ENCODE measurements at places on chromosomes 3 and 15.

- DNase-seq, result no peak
Observed at GRCh38 chr15:23869396-23869795, 182.3 kb upstream of the NDN start.

DNA sequence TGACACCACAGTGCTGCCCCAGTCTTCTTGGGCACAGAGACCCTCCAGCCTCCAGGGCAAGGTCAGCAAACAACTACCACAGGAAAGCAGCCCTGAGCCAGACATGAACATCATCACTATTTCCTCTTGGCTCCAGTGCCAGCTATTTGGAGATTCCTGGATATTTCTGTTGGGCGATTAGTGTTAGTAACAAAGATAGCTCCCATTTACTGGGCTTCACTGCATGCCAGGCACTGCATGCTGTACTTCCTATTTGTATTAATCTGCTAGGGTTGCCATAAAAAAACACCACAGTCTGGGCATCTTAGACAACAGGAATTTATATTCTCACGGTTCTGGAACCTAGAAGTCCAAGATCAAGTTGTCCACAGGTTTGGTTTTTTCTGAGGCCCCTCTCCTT is 255.1 kb upstream of the STT3B start:
- DNase-seq, result no peak

DNA sequence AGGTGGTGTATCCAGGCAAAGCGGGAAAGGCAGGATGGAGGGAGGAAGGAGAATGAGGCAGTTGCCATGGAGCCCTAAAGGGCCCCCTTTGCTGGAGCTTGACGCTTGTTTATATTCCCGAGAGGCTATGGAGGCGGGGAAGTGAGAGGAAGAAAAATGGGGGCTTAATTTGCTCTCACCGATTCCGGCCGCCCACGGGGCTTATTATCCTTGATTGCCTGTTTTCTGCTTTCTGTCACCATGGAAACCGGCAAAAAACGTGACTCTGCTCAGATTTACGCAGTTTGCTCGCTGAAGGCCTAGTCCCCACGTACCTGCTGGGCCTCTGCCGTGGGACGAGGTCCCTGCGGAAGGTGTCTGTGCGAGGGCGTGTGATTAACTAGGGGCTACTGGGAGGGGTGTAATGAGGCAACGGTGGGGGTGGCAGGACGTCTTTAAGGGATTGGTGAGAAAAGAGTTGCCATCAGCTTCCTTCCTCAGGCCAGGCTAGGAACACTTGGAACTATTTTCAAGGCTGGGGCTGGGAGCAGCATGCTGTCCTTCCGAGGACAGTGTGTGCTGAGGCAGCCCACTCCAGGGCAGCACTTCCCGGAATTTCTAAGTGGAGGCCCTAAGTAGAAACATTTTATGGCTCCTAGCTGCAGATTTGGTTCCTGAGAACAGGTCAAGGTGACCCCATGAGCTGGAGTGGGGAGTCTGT is 110.8 kb upstream of the NDN start:
- no peak for DNase-seq

DNA sequence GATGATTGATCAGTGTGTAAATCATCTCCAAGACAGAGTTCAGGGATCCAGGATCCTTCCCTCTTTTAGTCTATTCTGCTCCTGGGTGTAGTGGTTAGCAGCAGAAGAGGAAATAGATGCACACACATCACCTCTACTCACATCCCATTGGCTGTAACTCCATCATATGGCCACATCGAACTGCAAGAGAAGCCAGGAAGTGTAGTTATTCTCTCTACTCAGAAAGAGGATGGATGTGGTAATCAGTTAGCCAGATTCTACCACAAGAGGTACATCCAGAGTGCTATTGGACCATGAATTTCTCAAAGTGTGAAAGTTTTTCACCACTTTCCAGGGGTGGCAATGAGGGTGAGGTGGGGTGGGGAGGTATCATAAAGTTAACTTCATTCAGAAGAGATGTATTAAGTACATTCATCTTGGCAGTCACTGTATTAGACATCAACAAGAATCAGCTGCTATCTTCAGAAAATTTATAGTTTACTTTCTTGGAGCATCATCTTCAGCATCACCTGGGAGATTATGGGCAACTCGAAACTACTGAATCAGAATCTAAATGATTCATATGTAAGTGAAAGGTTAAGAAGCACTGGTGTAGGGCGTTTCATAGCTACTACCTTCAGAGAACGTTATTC is 60.6 kb upstream of the GAP43 start:
- DNase-seq, result no peak

- DNase-seq, result no peak
Observed at GRCh38 chr3:156533205-156533604, 21.7 kb downstream of the SSR3 start.

- DNase-seq, result no peak
Observed at GRCh38 chr3:49324768-49325167, 15.1 kb downstream of the USP4 start.

- no peak for DNase-seq
Observed at GRCh38 chr3:52076896-52077780, 20.8 kb upstream of the DUSP7 start.

GRCh38 chr3:45210308-45211041 is 15.6 kb downstream of the TMEM158 start:
- peak; percentile 55 for DNase-seq

- DNase-seq, result no peak
Observed at GRCh38 chr3:25110642-25111041, 317.4 kb upstream of the RARB start.

DNA sequence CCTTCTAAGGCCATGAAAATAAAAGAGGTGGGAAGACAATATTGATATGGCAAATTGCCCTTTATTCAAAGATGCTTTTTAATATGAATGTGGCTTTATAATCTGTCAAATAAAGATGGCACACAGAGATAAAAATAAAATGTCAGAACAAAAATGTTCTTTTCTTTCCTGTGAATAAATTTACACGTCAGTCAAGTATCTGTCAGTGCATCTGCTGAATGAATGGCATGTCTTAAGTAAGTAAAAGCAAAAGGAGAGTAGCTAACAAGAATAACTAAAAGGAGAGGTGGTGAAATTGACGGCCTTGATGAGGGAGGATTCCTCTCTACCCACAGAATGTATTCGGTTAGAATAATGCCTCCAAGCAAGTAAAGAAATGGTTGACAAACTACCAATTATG is 1021.7 kb upstream of the GBE1 start:
- DNase-seq, result no peak

GRCh38 chr3:171543759-171544300 is 83.6 kb upstream of the TNIK start:
- DNase-seq, result no peak

GRCh38 chr3:31185062-31185357 is 290.5 kb upstream of the GADL1 start:
- DNase-seq, result no peak

DNA sequence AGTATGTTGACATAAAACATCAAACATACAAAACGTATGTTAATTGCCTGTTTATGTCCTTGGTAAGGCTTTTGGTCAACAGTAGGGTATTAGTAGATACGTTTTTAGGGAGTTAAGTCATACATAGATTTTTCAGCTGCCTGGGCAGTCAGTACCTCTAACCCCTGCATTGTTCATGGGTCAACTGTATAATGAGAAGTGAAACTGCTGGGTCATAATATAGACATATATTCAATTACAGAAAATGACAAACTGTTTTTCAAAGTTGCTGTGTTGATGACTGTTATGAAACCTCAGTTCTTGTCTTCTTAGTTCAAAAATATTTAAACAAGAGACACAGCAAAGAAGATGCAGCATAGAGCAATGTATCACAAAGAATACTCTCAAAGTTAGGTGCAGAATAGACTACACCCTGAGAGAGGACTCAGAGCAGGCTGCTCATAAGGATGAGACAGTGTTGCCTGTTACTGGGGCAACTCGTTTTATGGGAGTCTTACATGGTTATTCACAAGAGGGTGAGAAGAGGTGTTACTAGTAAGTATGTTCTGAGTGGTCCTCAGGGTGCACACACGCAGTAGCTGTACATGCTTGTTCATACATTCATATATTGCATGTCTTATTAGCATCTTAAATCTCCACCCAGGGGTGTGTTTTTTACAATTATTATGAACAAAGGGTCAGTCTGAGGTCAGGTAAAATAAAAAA is 53.1 kb upstream of the ADAMTS17 start:
- no peak for DNase-seq

DNA sequence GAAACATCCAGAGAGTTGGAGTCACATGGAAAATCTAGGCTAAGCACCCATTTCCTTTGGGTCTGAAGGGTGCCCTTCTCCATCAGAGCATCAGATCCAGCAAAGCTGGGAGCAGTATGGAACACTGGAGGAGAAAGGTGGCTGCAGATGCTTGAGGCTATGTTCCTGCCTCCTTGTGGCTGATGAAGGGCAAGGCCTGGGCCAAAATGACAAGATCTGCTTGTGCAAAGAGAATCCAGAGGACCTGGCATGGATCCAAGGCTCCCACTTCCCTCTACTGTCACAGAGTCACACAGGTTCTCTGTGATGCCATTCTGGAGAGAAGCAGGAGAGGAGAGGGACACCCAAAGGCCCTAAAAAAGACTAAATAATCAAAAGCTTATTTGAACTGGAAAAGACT is 9.2 kb upstream of the ATP8B4 start:
- DNase-seq, result no peak

- DNase-seq, result no peak
Observed at GRCh38 chr15:89462198-89462912, 34.0 kb downstream of the RHCG start.

DNA sequence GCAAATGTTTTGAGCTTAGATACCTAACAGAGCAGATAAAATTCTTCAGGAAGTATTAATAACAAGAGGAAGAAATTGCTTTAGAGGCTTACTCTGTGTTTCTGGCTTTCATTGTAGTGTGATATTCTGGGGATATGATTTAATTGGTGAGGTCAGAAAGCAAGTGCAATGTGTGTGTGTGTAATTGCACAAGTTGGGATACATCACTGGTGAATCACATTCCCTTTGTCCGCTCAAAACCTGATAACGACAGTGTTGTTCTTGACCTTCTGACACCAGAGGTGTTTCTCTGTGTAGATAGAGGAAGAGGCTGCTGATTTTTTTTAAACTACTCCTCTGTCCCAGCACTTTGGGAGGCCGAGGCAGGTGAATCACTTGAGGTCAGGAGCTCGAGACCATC is 161.1 kb downstream of the CACNA2D3 start:
- no peak for DNase-seq

GRCh38 chr3:63353383-63353782 is 75.3 kb downstream of the SYNPR start:
- no peak for DNase-seq

DNA sequence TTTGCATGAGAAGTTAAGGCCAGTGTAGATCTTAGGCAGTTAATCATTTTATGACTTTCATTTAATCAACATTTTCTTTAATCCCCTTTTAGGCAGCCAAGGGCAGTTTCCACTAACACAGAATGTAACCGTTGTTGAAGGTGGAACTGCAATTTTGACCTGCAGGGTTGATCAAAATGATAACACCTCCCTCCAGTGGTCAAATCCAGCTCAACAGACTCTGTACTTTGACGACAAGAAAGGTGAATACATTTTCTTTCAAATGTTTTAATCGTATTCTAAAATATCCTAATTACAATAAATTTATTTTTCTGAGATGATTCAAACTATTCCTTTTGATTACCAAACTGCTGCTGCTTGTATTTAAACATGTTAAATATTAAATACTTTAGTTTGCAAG is 843.2 kb downstream of the CADM2 start:
- no peak for DNase-seq

DNA sequence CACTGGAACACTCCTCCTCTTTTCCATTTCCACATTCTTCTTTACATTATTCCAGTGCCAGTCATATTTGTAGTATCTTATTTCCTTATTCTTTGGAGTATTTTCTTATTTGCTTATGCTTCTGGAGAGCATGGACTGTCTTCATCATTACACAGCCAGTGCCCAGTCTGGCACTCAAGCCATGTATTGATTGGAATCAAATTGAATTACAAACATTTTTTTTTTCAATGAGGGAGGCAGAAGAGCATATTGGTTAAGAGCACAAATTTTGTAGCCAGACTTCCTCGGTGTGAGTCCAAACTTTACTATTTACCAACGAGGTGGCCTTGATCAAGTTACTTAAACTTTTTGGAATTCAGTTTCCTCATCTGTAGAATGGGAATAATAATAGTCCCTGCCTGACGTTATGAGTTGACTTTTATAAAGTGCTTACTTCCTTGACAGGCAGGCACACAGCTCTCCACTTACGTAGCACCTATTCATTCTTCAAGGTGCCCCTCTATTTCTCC is 186.6 kb upstream of the BCL6 start:
- DNase-seq, result no peak

DNA sequence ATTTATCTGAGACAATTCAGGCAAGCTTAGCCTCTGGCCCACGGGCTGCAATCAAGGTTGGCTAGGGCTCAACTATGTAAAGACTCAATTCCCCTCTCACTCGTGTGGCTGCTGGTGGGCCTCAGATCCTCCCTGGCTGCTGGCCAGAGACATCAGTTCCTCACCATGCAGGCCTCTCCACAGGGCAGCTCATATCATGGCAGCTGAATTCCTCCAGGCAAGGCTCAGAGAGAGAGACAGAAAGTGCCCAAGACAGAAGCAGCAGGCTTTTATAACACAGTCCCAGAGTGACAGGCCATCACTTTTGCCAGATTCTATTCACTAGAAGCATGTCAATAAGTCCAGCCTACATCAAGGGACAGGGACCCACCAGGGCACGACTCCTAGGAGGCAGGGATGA is 63.2 kb downstream of the XXYLT1 start:
- no peak for DNase-seq

DNA sequence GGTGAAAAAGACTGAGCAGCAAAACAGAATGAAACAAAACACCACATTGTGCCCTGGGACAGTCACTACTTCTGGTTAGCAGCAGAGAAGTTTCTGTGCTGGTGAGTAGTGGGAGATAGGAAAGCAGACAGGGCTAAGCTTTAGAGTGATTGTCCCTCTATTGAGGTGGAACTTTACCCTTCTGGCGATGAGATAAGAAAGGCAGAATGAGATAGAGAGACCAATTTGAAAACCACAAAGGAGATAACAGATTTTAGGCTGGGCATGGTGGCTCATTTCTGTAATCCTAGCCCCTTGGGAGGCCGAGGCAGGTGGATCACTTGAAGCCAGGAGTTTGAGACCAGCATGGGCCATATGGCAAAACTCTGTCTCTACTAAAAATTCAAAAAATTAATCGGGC is 208.5 kb downstream of the TBL1XR1 start:
- no peak for DNase-seq

DNA sequence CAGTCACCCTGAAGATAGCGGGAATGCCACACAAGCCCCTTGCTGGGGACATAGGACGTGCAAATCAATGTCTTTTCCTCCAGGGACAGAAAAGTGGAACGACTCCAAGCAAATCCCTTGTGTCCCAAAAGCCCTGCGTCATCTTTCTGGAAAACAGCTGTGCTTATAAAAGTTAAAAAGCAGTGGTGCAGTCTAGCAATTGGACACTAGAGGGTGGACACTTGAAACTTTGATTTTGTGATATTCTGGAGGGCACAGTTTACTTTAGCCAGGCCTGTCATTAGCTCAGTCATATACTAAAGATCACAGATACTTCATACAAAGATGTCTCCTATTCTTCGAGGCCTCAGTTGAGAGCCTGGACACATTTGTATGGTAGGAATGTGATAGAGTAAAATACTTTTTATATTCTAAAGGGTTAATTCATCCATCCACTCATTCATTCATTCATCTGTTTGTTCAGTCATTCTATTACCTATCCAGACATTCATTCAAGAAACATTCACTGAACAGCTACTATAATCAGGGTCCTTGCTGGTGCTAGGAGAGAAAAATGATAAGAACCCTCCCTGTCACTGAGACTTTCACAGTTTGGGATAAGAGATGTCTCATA is 63.8 kb upstream of the ANKRD34C start:
- no peak for DNase-seq
